Activated naive CD4-positive, alpha-beta T cell treated with Interleukin-2 at 50 U/mL for 16 hours (primary cell): ENCODE measurements at places on chromosomes 6 and 20.

GRCh38 chr6:32271429-32271828, 47.6 kb upstream of the NOTCH4 start:
- DNase-seq = no peak

DNA sequence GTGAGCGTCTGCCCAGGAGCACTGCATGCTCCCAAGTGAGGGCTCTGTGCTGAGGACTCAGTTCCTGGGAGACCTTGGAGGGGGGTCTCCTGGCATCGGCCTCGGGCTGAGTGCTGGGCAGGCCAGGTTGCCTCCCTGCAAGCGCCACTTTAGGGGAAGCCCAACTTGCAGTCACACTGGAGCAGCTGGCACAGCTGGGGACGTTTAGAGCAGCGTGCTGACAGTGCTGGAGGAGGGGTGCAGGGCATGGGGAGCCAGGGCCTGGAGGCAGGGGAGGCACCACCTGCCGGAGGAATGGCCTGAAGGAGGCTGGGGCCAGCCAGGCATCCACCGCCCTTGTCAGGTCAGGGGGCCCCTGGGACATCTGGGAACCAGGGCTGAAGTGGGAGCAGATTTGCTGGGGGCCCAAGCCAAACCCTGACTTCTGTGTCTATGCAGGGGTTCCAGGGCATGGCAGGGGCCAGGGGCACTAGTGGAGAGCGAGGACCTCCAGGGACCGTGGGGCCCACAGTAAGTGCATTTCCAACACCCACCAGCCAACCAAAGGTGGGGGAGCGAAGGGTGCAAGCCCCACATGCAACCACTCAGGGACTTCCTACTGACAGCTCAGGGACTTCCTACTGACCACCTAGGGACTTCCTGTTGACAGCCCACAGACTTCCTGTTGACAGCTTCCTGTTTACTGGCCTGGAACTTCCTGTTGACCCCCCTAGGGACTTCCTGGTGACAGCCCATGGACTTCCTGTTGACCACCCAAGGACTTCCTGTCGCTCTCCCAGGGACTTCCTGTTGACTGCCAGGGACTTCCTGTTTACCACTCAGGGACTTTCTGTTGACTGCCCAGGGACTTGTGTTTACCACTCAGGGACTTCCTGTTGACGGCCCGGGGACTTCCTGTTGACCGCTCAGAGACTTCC, 33.6 kb downstream of the COL20A1 start:
- no peak for DNase-seq

GRCh38 chr6:41288030-41288753, 1.7 kb upstream of the TREM1 start:
- no peak for DNase-seq

- DNase-seq = no peak
Measured at GRCh38 chr6:47665112-47665511, 33.3 kb upstream of the ADGRF4 start.

- no peak for DNase-seq
Measured at GRCh38 chr6:137941995-137942394, 74.9 kb downstream of the TNFAIP3 start.

DNA sequence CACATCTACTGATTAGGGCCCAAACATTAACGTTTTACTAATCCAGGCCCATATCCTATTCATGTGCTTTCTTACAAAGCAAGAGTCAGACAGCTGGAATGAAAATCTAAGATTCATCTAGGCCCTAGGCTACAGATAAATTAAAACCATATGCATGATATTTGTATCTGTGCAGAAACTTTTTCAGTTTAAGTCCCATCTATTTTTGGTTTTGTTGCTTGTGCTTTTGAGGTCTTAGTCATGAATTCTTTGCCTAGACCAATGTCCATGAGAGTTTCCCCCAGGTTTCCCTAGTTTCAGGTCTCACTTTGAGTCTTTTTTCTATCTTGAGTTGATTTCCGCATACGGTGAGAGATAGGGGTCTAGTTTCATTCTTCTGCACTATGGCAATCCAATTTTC, 20.2 kb downstream of the ADNP start:
- no peak for DNase-seq

- DNase-seq = no peak
Measured at GRCh38 chr20:37810027-37810426, 92.9 kb upstream of the VSTM2L start.

GRCh38 chr6:125050663-125051318, 88.6 kb downstream of the RNF217 start:
- no peak for DNase-seq

DNA sequence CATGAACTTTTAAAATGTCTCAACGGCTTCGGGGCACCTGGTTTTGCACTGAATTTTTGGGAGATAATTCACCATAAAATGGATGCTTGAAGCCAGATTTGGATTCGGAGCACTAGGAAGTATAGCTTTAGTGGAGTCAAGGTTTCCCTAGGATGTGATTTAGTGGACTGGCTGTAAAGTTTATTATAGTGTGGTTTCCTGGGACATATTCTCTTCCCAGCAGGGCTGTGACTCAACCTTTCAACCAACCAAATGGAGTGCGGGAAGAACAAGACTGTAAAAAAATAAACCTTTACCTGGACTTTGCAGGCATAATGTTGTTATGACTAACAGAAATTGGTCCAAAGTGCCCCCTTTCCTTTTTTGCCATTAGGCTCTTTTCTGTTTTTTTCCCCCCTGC, 327.4 kb upstream of the MAN1A1 start:
- DNase-seq = no peak

DNA sequence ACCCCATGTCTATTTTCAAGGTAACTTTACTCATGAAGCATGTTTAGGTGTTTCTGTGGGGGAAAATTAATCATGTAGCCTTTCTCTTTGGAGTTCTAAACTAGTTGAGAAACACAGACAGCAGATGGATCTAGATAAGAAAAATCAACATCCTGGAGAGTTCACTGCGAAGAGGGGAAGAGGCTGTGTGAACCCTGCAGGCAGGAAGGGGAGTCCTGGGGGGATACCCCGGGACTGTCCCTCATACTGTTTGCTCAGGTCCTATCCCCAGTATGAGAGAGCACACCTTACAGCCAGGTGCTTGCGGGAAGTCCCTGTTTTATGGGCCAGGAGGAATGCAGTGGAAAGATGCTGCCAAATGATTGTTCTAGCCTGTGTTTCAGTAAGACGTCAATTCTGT, 32.7 kb downstream of the CHMP4B start:
- no peak for DNase-seq

GRCh38 chr20:45235995-45236394, 14.8 kb downstream of the SEMG2 start:
- no peak for DNase-seq

GRCh38 chr20:50654904-50655303, 36.4 kb downstream of the RIPOR3 start:
- DNase-seq = no peak

DNA sequence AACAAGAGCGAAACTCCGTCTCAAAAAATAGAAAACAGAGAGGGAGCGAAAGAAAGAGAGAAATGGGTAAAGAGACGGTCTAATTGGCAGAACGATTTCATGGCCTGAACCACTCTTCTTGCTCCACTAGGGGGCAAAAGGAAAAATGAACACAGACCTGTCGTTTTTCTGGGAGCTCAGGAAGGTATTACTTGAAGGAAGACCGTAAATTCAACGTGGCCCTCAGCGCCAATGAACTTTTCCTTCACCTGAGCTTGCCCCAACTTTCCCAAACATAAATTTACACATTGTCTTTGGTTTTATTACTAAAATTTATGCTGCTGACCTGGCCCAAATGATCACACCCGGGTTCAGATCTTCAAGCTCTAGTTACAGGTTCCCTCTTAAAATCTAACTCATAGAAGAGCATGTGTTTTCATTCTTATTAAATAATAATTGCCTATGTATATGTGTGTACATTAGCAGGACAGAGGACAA, 67.3 kb downstream of the ATP9A start:
- DNase-seq = no peak

DNA sequence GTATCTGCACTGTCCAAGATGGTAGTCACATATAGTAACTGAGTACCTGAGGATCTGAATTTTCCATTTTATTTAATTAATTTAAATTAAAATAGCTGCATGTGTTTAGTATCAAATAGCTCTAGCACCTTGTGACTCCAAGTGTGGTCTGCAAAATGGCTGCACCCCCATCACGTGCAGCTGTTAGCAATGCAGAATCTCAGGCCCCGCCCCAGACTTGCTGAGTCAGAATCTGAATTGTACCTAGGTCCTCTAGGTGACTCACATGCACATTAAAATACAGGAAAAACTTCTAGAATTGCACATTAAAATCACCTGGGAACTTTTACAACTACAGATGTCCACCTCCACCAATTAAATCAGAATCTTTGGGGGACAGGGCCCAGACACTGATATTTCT, 19.2 kb upstream of the FAM83C start:
- peak; percentile 75 for DNase-seq

GRCh38 chr20:58522666-58523065, 7.5 kb upstream of the APCDD1L start:
- DNase-seq = no peak

DNA sequence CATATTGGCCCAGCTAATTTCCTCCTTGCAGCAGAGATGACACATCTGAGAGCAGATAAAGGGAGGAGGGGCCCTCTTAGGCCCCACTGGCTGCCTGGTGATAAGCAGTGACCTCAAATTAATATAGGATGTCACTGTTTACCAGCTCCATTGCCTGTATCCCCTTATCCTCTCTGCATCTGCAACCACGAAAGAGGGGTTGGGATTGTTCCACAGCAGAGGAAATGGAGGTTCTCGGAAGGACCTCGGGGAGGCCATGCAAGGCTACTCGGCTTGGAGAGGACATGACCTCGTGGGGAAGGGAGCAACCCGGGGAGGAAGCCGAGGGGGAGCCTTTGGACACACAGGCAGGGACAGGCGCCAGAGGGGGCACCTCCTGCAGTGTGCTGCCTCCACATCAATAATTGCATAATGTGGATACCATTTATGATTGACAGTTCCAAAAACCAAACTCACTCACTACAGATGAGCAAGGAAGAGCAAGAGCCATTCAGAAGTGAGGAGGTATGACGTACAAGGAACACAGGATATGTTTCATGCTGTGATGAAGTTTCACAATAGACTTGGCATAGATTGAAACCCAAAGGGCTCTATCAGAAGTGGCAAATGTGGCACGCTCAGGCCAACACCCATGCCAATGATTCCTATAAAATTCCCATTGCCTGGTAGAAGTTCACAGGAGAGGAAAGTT, 177.2 kb upstream of the RNF24 start:
- no peak for DNase-seq

DNA sequence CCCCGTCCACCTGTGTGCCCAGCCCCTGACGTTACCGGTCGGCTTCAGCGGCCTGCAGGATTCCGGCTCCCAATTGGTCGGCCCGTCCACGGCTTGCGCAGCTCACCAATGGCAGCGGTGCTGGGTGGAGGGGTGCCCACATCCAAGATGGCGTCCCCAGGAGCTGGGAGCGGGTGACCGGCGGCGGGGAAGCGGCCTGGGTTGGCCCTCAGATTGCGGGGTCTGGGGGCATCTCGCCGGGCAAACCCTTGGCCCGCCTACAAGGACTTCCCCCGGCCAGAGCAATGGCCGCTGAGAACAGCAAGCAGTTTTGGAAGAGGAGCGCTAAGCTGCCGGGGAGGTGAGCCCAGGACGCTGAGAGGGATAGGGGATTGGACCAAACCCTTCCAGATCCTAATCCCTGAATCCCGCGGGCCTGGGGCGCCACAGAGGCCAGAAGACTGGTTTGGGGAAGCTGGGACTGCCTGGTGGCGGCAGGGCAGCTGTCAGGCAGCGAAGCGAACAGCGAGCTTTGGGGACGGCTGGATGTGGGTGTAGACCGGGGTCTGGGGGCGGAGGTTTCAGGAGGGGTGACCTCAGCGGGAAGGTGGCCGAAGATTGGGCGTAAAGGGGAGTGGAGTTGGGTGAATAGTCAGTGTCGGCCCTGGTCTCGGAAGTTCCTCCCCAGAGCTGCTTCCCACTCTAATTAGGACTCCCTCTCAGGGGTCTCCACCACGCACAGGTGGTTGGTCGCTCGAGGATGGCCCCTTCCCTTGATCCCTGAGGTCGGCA, at the start of the genes TBC1D22B and TMEM217:
Gene TBC1D22B, plus strand, starts transcription at position 139 of the 771 bp plus-strand sequence. Its CDS starts 146 bp downstream, at position 285.
Gene TMEM217, minus strand, starts transcription at position 511 of the 771 bp plus-strand sequence. CDS start 39,114 bp downstream, outside the sequence.
- DNase-seq = peak; percentile 97

- no peak for DNase-seq
Measured at GRCh38 chr20:41134362-41135186, 2.8 kb upstream of the PLCG1 start.

- DNase-seq = no peak
Measured at GRCh38 chr6:35494161-35494563, 2.7 kb downstream of the TEAD3 start.

GRCh38 chr6:100447900-100448748, 16.6 kb downstream of the SIM1 start:
- DNase-seq = no peak

DNA sequence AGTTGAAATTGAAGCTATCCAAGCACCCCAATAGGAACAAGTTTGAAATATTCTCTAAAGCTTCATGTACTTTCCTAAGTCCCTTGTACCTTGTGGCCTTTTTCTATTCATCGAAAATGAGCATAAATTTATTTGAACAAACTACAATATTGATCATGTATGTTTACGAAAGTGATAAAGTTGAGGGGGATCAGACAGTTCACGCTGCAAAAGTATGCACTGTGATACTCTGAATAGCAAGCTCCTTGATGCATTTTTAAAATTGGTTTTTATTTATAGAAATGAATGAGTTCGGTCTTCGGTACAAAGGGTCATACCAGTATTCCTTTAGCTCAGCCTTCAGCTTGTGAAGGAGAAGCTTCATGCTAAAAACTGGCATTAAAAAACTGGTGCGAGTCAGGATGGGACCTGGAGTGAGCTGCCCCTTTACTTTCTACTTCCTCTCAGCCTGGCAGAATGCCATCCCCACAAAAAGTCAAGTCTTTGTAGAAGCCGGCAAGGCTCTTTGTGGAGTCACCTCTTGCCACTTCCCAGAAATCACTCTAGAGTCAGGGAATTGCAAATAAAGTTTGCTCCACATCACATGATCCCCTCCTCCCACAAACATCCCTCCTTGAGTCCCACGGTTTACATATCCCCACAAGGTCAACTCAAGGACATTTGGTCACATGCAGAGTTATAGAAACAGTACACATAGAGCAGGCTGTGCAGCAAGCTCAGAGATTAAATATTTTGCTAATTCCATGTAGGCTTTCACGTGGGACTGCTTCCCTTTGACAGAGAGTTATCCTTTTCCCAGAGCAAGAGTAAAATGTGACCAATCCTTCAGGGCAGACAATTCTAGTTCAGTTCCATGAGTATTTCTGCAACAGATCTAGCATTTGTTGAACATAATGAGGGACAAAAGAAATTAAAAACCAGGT, 34.6 kb upstream of the ADGRF1 start:
- DNase-seq = no peak

GRCh38 chr6:45896783-45897441, 118.7 kb downstream of the CLIC5 start:
- DNase-seq = no peak

- no peak for DNase-seq
Measured at GRCh38 chr6:40816601-40817000, 222.4 kb downstream of the UNC5CL start.
